Substantia nigra (tissue), 51 donors: ENCODE measurements at places on chromosomes 3 and 15.

DNA sequence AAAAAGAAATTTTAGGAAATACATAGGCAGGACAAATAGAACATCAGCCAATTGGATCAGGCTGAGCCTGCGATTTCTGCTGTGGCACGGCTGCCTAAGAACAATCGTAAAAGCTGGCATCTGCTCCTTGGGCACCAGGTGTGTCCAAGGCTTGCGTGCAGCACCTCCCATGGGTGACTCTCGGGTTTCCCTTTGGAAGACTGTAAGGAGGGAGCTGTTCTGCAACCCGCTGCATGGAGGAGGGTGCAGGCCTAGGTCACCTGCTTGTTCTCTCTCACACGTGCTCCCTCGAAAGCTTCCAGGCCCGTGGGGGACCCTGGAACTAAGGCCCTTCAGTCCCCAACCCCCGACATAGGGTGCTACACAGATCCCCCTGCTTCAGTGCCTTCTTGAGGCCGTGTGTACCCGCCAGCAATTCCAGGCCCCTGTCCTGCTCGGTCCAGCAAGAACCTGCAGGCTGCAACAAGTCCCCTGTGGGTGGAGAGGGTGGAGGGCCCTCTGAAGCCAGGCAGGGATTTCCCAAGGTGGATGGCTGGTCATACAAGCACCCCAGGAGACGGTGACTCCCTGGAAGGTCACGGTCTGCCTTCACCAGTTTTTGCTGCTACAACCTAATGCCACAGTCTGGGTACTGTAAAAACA lies 3.4 kb downstream of the GP9 start:
- DNase-seq, result no peak

- no peak for DNase-seq
Measured at GRCh38 chr15:92681141-92681631, 25.6 kb upstream of the FAM174B start.

DNA sequence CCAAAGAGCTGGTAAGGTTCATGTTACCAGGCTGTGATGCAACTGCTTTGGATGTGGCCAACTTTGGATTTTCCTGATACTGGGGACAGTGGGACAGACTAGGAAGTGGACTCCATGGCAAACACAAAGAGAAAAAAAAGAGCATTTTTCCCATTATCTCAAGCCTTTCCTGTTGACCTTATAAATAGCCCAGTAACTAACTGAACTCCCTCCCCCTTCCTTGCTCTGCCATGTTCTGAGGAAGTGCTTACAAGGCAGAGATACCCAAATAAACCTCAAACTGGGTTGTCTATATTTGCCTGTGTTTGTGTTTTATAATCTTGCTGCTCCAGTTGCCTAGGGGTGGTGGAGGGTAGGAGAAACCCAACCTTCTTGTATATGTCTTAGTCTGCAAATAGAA lies 27.3 kb upstream of the SLC9A9 start:
- no peak for DNase-seq

GRCh38 chr3:48151058-48151806 lies 37.0 kb downstream of the CDC25A start:
- peak; percentile 63 for DNase-seq

- DNase-seq, result no peak
Measured at GRCh38 chr3:136559896-136560295, 192.3 kb downstream of the STAG1 start.

DNA sequence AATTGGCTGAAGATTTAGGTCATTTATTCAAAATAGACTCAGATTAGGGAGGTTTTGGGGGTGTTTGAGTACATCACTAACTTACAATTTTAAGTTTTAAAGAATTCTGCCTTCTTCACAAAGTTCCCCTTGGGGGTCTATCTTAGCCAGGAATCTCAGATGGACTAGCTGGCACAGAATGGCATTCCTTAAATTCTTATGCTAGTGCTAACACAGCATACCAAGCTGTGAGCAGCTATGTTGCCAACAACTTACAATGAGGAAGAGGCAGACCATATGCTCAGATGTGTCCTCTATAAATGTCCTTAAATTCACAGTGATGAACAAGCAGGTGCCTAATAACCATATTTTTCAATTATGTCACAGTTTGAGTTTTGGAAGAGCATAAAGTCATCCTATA lies 60.9 kb upstream of the NPHP3 start:
- DNase-seq, result no peak

DNA sequence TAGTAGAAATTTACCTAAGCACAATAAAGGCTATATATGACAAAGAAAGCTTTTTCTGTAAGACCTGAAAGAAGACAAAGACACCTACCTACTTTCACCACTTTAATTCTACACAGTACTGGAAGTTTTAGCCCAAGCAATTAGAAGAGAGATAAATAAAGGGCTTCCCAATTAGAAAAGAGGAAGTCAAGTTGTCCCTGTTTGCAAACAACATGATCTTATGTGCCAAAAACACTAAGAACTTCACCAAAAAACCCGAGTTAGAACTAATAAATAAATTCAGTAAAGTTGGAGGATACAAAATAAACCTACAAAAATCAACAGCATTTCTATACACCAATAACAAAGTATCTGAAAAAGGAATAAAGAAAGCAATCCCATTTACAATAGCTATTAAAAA lies 190.9 kb downstream of the NR2F2 start:
- DNase-seq, result no peak

GRCh38 chr3:100928638-100929428 lies 64.4 kb downstream of the ABI3BP start:
- no peak for DNase-seq

- no peak for DNase-seq
Measured at GRCh38 chr3:11118181-11118682, 36.1 kb upstream of the HRH1 start.

DNA sequence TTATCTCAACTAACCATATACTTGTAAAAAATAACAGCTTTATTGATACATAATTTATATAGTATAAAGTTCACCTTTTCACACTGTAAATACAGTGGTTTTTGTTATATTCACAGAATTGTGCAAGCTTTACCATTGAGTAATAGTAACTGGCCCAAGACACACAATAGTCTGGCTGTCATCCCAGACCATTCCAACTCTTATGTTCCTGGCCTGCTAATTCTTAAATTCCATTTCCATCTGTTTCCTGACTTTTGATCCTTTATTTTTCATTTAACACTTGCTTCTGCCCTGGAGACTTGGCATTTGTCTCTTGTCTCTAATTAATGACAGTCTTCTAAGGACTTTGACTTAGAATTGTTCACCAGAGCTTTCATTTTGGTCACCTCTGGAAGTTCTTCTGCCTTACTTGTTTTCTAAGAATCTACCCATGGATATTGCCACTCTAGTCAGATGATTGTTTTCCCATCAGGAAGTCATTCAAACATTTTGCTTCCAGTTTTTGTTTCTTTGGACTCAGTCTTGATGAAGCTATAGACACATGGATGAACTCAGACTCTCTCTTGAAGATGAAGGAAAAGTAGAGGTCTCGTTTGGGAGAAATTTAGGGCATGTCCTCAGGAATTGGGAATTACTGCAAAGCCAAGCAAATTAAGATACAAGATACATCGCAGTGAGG lies 27.2 kb upstream of the PLSCR4 start:
- DNase-seq, result no peak

- DNase-seq, result no peak
Measured at GRCh38 chr3:13712682-13713180, 163.8 kb downstream of the FBLN2 start.

GRCh38 chr3:138768946-138769345 lies 65.8 kb downstream of the PIK3CB start:
- DNase-seq, result no peak

DNA sequence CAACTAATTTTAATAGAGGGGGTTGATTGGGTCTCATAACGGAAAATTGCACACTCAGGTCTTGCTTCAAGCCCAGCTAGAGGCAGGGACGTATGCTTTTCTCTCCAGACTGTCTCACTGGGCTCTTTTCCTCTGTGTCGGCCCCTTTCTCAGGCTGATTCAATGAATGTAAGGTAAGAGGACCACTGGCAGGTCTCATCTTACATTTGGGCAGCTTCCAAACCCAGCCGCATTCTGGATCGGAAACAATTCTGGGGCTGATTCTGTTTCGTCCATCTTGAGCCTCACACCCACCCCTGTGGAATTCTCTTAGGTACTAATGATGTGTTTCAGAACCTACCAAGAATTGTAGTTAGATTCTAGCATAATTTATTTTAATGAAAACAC lies 40.7 kb downstream of the TMEM212 start:
- DNase-seq, result no peak

DNA sequence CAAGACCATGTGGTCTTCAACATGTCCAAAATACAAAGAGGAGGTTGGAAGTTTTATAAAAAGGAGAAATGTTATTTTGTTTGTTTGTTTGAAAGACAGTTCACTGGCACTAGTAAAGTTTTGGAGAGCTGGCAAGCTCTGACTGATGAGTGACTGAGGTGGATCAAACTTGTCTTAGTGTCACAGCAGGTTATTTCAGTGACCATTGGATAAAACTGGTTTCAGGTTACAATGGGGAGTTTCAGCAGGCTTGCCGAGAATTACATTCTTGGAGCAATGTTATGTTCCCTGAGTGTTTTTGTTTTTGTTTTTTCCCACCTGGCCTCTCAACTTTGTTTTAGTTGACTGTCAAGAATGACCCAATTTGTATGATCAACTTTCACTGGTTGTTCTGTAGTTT lies 414.5 kb upstream of the ARHGEF26 start:
- no peak for DNase-seq

- no peak for DNase-seq
Measured at GRCh38 chr3:189890496-189890895, 230.2 kb downstream of the P3H2 start.

DNA sequence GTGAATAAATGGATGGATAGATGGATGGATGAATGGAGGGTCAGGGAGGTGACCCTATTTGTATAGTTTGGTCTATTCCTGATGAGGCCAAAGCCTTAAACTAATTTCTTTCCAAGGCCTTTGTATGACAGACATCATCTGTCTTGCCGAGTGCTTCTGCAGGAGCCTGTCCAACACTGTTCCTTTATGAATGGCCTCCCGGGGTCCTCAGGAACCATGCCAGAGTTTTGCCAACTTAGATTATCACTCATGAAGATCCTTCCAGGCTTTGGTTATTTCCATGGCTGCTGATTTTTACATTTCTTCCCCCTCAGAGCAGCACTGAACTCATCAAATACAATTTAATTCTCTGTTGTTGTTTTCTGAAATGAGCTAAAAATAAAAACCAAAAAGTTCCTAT lies 133.0 kb upstream of the SOX2 start:
- no peak for DNase-seq
